Effector memory CD4-positive, alpha-beta T cell (primary cell): ENCODE measurements at places on chromosomes 6 and 20.

GRCh38 chr6:168708526-168708925 is 267.5 kb downstream of the SMOC2 start:
- DNase-seq, result no peak

- DNase-seq, result no peak
These were observed 10.3 kb upstream of the LPIN3 start for GRCh38 chr20:41330343-41330720.

DNA sequence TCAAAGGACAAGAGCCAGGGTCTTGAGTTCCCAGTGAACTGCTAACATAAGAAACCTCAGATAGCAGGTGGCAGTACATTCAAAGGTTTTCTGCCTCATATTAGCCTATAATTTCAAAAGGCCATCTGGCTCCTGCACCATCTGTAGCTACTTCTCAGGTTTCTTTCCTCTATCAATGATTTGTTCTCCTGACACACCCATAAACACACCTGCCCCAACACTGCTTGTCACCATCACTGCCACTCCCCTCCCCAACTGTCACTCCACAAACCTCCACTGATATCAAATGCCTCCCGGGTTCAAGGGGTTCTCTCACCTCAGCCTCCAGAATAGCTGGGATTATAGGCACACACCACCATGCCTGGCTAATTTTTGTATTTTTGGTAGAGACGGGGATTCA is 152.7 kb upstream of the SLC22A16 start:
- no peak for DNase-seq

DNA sequence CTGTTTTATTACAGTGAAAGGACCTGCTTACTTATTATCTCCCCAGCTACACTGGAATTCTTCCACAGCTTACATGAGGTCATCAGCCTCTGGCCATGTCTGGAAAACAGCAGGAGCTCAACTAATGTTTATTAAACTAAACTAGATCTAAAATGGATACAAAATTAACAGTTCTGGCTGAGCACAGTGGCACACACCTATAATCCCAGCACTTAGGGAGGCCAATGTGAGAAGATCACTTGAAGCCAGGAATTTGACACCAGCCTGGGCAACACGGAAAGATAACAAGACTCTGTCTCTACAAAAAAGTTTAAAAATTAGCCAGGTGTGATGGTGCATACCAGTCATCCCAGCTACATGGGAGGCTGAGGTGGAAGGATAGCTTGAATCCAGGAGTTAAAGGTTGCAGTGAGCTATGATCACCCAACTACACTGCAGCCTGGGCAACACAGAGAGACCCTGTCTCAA is 220.8 kb upstream of the MARCKS start:
- no peak for DNase-seq

DNA sequence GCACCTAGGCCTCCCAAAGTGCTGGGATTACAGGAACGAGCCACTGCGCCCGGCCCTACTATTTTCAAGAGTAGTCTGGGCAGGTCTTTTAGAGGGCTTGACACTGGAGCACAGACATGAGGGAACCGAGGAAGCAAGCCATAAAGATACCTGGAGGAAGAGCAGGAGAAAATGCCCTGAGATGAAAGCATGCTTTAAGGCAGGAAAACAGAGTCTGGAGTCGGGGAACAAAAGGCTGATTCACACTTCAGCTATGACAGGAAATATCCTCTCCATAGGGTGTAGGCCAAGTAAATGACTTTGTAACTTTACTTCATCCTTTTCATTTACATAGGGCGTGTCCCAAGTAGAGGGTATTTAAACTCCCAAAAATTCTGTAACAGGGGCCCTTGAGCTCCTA is 4.3 kb upstream of the SERINC3 start:
- DNase-seq, result no peak

DNA sequence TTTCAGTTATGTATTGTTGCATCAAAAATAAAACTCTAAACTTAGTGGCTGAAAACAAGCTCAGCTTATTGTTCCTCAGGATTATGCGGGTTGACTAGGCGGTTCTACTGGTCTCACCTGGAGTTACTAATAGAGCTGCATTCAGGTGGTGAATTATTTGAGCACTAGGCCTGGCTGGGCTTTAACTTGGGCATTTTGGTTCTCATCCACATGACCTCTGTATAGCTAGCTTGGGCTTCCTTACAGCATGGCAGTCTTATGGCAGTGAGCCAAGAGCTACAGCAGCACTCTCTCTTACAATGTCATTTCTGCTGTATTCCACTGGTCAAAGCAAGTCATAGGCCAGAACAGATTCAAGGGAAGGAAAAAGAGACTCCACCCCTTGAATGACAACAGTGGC is 1.6 kb downstream of the PGBD1 start:
- no peak for DNase-seq

- no peak for DNase-seq
These were observed 45.9 kb upstream of the ZNFX1 start for GRCh38 chr20:49323622-49324238.

DNA sequence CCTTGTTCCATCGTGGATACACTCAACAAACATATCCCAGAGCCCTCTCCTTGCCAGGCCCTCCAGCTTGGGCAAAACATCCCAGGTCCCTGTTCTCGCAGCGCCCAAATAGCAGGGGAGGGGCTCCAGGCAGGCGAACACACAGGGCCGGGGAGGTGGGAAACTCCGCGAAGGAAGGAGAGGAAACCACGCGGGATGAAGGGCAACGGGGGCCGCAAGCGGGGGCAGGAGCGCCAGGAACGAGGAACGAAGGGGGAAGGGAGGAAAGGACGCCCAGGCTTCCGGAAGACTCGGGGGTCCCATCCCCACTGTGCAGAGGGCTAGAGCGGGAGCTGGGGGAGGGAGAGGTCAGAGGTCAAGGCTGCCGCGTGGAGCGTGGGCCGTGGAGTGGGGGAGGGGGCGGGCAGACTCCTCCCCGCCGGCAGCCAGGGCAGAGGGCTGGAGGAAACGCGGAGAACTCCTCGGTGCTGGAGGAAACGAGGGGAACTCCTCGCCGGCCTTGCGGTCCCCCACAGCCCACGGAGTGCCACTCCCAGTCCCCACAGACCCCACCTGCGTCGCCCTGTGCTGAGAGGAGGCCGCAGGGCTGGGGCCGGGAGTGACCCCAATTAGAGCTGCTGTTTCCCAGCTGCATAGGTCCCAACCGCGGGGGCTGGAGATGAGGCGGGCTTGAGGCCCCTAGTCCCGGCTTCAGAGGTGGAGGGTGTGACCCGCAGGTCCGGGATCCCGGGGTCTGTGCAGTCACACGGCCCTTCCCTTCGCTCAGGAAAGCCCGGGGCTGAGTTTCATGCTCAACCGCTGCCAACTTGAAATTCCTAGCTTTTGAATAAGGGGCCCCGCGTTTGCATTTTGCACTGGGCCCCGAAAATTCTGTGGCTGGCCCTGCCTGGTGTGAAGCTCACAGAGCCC is 1.2 kb upstream of the RBM38 start:
- peak; percentile 69 for DNase-seq

GRCh38 chr6:154229786-154230185 is 126.8 kb downstream of the IPCEF1 start:
- no peak for DNase-seq

DNA sequence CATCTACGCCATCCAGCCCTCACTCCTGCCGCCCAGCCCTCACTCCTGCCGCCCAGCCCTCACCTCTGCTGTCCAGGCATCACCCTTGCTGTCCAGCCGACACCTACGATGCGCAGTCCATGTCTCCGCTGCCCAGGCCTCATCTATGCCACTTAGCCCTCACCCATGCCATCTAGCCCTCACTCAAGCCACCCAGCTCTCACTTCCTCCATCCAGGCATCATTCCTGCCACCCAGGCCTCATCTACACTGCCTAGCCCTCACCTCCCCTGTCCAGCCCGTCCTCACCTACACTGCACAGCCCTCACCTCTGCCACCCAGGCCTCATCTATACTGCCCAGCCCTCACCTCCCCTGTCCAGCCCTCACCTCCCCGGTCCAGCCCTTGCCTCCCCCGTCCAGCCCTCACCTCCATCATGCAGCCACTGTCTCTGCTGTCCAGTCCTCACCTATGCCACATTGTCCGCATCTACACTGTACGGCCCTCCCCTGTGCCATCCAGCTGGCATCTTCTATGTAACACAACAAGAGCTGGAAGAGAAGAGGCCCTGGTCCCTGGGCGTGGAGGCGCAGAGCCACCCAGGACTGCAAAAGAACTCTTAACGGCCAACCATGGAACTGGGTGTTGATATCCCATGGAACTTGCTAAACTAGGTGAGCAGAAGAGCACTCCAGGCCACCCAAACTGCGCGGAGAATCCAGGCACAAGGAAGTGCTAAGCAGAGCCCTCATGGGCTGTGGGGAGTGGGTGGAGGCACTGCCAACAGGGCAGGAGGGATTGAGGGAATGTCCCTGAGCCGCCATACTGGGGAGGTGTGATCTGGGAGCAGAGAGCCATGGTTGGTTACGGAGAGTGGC is 31.0 kb downstream of the RNASET2 start:
- no peak for DNase-seq

DNA sequence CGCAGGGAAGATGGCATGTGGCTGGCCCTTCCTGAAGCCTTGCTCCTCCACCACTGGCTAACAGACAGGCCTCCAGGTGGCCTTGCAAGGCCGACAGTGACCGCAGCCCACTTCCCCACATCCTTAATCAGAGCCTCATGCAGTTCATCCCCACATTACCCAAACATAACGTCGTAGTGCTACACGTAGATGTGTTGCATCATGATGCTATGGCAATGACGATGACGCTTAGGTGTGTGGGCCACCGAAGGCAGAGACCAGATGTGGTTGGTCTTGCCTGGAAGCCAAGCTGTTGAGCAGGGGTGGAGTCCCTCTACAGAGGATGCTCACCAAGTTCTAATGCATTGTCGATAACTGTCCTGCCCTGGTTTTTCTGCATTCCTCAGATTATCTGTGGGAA is 5.6 kb downstream of the CD93 start:
- DNase-seq, result no peak

DNA sequence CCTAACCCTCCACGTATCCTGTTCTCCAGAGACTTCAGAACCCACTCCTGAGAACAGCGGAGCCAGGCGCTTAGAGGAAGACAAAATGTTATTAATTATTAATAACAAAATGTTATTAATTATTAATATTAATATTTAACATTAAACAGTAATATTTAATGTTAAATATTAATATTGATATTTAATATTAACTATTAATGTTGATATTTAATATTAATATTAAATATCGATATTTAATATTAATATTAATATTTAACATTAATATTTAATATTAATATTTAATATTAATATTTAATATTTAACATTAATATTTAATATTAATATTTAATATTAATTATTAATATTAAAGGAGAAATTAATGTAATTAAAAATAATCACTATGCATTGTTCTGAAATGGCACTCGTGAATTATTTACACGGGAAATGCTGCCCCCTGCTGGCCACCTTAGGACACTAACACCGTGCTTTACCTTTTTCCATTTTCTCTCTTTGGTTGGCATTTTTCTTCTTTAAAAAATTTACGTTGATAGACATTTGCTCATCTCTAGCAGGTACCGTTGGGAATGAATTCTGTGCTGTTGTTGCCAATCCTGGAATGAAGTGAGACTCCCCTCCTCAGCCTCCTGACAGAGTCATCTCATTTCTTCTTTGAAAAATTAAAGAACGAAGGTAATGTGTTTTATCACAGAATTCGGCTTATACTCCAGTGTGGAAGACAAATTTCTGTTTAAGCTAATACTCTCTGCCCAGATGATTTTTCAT is 7.5 kb upstream of the GGTLC1 start:
- peak; percentile 24 for DNase-seq

DNA sequence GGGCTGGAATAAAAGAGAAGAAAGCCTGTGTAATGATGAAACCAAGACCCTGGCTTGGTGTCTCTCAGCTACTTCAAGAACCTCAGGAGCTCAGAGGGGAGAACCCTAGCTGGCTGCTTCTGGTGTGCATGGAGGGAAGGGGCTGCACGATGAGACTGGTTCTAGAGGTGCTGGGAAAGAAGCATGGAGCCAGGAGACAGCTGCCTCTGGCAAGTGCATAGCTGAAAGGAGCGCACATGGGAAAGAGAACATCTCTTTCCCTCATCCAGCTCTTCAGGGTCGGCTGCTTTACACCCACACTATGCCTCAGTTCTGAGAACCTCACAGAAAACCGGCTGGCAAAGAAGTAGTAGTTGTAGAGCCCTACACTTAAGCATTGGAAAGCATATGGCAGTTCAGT is 139.5 kb downstream of the QKI start:
- DNase-seq, result no peak

DNA sequence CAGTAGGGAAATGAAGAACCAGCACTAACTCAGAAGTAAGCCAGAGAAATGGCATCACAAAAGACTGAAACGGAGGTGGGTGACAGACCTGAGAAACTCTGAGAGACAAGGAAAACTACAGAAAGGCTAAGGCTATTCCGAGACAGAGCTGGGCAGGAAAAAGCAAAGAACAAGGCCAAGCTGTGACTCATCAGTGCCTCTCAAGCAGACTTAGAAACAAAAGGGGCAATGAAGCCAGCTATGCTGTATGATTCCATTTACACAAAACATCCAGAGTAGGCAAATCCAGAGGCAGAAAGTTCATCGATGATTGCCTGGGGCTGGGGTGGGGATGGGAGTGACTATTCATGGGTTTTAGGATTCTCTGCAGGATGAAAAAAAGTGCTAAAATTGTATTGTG is 50.0 kb downstream of the SLC23A2 start:
- DNase-seq, result no peak

DNA sequence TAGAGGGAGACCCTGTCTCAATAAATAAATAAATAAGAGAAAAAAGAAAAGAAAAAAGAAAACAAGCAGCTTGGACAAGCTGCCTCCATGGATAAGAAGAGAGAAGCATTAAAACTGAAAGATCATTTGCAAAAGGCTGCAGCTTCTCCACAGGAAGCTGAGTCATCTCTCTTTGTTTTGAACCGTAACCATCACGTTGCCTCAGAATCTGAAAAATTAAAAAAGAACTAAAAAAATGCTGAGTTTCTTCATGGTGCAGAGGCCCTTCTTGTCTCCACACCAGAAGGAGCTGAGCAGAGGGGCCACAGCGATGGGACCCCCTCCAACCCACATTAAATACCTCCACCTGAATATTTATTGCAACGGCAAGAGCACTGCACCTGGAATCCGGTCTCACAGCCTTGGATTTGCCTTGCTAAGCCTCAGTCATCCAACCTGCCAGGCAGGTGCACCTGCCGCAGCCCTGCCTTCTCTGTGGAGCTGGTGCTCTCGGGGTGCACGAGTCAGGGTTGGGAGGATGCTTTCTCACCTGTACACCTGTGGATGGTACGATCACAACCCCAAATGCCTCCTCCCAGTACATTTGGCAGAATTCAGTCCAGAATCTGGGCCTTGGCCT is 28.1 kb downstream of the TOX2 start:
- DNase-seq, result no peak

GRCh38 chr6:99495466-99495865 is 19.8 kb downstream of the USP45 start:
- DNase-seq, result no peak

GRCh38 chr6:136652656-136653055 is 102.4 kb upstream of the MAP7 start:
- DNase-seq, result no peak

DNA sequence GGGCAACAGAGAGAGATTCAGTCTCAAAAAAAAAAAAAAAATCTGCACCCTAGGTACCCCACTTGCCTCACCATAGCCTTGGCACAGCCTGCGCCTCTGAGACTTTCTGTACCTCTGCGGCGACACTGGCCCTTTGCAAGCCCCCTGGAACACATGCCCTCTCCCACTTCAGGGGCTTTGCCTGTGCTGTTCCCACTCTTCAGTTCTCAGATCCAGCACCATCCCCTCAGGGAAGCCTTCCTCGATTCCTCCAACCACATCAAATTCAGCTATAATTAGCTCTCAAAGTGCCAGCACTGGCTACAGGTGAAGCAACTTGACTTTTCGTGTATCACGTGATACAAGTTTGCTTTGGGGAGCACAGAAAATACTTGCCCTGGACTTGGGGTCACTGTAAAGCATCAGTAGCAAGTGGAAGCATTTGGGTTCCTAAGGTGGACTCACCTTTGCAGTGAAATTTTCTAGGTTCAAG is 2.1 kb upstream of the UBE2V1 start:
- no peak for DNase-seq
